Caco-2 (cell line): ENCODE measurements at places on chromosomes 6 and 20. TPM values are rescaled to one million over a fixed set of nuclear protein-coding genes. Genes with fewer than 3 reads are reported as not detected.

GRCh38 chr6:57134954-57135353 lies 37.2 kb upstream of the BAG2 start:
- H3K4me1 ChIP-seq, result no peaks in the 10 kb centered on the region
- no peak overlapping the region for H3K4me3 ChIP-seq
- H3K36me3 ChIP-seq, result no peaks in the 10 kb centered on the region; the same call in 1 of the 2 replicates
- DNase-seq, result no peak
- H3K27ac ChIP-seq, result no peak overlapping the region

DNA sequence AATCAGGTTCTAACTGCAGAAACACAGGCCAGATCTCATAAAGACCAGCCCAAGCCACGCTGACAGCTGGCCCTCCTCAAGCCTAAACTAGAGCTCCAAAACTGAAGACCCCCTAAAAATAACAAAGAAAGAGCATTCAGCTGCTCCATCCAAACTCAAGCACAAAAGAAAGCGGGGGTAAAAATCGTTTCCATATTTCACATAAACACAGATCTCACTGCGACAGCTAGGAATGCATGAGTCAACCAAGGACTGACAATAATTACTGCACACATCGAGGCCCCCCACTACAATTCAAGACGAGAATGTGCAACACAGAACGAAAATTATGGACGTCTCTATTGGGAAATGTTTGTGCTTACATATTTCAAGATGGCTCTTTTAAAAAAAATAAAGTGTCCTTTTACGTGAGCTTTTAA lies 31.1 kb downstream of the CNKSR3 start:
- no peaks in the 10 kb centered on the region for H3K27me3 ChIP-seq
- H3K36me3 ChIP-seq, result peaks cover 4% of the 10 kb centered on the region; the same call in 1 of the 2 replicates
- DNase-seq, result no peak
- H3K4me3 ChIP-seq, result no peak overlapping the region
- no peak overlapping the region for H3K27ac ChIP-seq

DNA sequence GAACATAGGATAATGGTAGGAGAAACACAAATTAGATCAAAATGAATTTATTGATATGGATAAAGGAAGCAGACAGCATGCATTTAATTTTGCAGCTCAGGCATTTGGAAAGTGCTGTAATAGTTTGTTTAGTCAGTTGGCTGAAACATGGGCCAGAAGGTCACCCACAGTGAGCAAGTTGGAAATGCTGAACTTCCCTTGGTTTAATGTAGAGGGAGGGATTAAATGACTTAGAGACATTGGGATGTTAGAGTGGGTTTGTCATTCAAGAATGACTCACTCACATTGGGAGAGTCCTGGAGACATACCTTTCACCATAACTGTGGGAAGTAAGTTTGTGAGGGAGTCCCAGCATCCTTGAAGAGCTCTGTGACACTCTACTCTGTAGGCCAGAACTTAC lies 231.5 kb upstream of the PLCB4 start:
- H3K36me3 ChIP-seq, result peaks cover 2% of the 10 kb centered on the region
- H3K4me3 ChIP-seq, result no peak overlapping the region
- peaks cover 16% of the 10 kb centered on the region for H3K4me1 ChIP-seq
- no peak for DNase-seq

GRCh38 chr20:341682-342081 lies 5.2 kb upstream of the NRSN2 start:
- no peak overlapping the region for H3K4me3 ChIP-seq
- no peak for DNase-seq
- H3K27me3 ChIP-seq, result no peaks in the 10 kb centered on the region
- H3K27ac ChIP-seq, result no peak overlapping the region
- H3K36me3 ChIP-seq, result no peaks in the 10 kb centered on the region

The ANKRD66 gene
- not detected in 2 replicates for total RNA-seq
